ENCODE measurements at places on chromosomes 2 and 18.

DNA sequence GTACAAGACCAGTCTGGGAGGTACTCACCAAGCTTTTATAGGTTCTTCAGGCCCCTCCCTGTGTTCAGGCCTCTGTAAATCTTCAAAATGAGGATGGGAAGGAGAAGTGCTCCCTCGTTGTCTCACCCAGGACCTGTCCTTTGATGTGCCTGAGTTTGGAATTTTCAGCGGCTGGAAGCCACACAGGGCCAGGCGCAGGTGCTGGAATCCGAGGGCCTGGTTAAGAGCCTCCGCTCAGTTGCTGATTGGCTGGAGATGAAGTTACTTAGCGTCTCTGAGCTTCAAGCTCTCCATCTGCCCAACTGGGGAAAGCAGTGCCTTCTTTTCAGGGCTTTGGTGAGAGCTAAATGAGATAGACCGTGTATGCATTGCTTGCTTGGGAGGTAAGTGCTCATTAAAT is 30.0 kb downstream of the HJURP start:
- no peak for DNase-seq

GRCh38 chr2:96218508-96219131 is 10.0 kb upstream of the STARD7 start:
- DNase-seq = no peak

DNA sequence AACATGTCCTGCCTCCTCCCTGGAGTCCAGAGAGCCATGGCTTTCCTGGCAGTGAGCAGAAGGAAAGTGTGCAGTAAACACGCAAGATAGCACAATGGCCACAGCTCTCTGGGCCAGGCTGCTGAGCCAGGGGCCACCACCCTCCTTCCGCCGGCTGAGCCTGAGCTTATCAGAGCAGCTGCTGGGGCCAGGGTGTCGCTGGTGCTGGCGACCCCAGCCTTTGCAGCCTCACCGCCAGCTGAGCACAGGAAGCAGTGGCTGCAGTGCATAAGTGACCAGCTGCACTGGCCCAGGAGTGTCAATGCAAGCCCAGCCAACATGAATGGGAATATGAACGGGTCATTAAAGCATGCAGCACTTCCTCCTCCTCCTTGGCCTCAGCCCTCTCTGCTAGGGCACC is 172.0 kb downstream of the ZFP36L2 start:
- DNase-seq = no peak

DNA sequence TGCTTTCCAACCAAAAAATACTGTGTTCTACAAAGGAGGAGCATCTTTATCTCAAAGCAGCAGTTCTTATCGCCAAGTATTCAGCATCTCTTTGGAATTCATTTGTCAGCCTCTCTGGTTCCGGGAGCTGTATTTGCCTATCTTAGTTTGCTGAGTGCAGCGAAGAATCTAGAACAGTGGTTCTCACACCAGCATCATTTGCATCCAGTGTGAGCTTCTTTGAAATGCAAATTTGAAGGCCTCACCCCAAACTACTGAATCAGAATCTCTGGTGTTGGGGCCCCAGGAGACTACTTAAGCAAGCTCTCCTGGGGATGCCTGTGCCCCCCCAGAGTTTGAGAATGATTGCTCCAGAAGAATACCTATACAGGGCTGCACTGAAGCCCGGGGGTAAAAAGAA is 1.5 kb upstream of the PTPN2 start:
- DNase-seq = no peak

DNA sequence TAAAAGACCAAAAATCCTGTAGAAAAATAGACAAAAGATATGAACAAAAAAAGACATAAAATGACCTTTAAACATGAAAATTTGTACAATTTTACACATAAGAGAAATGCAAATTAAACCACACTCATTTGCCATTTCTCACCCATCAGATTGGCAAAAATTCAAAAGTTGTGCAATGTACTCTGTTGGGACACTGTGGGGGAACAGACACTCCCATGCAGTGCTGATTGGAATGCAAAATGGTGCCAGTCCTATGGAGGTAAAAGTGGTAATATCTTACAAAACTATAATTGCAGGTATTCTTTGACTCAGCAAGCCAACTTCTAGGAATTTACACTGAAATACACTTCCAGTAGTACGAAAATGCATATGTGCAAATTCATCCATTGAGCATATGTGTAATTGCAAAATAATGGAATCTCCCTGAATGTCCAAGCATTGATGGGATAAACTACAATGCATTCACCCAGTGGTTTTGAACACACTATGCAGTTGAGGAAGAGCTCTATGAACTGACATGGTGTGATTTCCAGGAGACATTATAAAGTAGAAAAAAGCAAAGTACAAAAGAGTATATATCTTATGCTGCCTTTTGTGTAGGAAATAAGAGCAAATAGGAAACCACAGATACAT is 201.8 kb upstream of the ZNF521 start:
- no peak for DNase-seq

- DNase-seq = no peak
Observed at GRCh38 chr2:126482582-126483464, 173.1 kb upstream of the GYPC start.

DNA sequence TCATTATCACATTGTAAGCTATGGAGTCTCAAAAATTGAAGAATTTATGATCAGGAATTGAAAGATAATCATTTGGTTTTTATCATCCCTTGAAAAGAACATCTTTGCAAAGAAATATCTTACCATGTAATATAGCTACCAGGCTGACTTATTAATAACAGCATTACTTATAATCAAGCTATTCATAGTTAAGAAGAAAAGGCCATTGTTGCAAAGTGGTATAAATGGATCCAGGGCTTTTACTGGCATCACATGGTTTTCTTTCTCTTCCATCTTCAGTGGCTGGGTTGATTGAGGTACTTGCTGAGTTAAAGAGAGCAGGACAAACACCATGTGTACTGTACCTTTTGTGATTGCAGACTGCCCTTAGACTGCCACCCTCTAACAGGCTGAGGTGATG is 39.6 kb downstream of the MFSD6 start:
- no peak for DNase-seq

GRCh38 chr2:152067823-152068222 is 31.0 kb downstream of the CACNB4 start:
- no peak for DNase-seq
